NCI-H460 (cell line): ENCODE measurements at places on chromosomes 5 and 9.

DNA sequence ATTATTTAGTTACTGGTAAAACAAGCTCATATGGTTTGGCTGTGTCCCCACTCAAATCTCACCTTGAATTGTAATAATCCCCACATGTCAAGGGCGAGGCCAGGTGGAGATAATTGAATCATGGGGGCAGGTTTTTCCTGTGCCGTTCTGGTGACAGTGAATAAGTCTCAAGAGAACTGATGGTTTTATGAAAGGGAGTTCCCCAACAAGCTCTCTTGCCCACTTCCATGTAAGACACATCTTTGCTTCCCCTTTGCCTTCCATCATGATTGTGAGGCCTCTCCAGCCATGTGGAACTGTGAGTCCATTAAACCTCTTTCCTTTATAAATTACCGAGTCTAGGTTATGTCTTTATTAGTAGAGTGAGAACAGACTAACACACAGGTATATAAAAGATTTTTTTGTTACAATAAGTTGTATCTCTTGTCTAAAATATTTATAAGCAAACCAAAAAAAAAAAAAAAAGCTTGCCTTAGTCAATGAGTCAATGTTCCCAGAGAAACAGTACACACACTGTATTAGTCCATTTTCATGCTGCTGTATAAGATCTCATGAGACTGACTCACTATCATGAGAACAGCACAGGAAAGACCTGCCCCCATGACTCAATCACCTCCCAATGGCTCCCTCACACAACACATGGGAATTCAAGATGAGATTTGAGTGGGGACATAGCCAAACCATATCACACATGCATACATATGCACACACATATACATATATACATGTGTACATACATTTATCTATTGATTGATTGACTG, 138.3 kb downstream of the BASP1 start:
- DNase-seq: no peak

DNA sequence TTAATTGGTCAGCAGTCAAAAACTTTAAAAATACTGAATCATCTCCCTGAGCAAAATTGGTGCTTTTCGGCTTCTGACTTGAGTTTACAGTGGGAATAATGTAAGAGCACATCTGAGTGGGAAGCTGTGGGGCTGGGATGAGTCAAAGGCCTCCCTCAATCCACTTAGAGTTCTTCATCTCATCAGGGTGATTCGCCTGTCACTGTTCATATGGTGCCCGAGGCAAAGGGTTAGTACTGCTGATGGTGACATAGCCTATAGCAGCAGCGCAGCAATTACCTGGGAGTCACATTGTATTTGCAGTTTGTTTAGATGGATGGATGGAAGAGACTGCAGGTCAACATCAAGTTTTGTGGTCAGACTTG, 113.8 kb upstream of the ZNF608 start:
- DNase-seq: no peak

- no peak for DNase-seq
These were observed 17.4 kb downstream of the ELOVL7 start for GRCh38 chr5:60826653-60827052.

GRCh38 chr9:37251452-37251851, 131.1 kb downstream of the ZCCHC7 start:
- DNase-seq: no peak

- peak; percentile 70 for DNase-seq
These were observed 91.4 kb downstream of the LMX1B start for GRCh38 chr9:126704892-126705766.

DNA sequence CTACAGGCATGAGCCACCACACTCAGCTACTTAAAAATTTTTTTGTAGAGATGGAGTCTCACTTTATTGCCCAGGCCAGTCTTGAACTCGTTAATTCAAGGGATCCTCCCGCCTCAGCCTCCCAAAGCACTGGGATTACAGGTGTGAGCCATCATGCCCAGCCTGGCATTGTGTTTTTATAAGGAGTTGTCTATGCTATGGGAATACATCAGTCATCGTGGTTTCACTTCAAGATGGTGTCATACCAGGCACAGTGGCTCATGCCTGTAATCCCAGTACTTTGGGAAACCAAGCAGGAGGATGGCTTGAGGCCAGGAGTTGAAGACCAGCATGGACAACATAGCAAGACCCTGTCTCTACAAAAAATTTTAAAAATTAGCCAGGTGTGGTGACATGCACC, 49.7 kb downstream of the CYSTM1 start:
- no peak for DNase-seq

- DNase-seq: no peak
These were observed 39.6 kb downstream of the PDCD1LG2 start for GRCh38 chr9:5549658-5550650.

DNA sequence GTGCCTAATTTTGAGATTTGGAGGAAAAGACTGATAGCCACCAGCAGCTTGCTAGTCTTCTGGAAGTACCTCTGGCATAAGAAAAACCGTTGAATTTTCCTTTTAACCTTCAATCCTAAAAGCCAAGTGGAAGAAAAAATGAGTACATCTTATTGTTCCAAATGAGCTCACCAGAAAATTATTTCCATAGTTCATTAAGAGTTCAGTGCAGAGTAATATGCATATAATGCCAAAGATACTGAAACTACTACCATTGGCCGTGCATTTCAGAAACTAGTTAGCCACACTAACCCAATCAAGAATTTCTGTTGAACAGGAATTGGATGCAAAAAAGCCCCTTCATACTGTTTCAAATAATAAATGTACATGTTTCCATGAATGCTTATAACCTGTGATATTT, 607.9 kb downstream of the KCTD16 start:
- DNase-seq: no peak

GRCh38 chr5:3858524-3858923, 262.9 kb downstream of the IRX1 start:
- DNase-seq: no peak

GRCh38 chr5:77168879-77169244, 41.6 kb upstream of the PDE8B start:
- DNase-seq: peak; percentile 63

- DNase-seq: no peak
These were observed 5.0 kb upstream of the GFPT2 start for GRCh38 chr5:180358179-180358578.

- DNase-seq: no peak
These were observed 28.8 kb upstream of the DMAC1 start for GRCh38 chr9:7828334-7828733.

GRCh38 chr5:156991714-156992113, 28.7 kb upstream of the TIMD4 start:
- DNase-seq: no peak

- no peak for DNase-seq
These were observed 143.4 kb upstream of the APC start for GRCh38 chr5:112594095-112594850.

DNA sequence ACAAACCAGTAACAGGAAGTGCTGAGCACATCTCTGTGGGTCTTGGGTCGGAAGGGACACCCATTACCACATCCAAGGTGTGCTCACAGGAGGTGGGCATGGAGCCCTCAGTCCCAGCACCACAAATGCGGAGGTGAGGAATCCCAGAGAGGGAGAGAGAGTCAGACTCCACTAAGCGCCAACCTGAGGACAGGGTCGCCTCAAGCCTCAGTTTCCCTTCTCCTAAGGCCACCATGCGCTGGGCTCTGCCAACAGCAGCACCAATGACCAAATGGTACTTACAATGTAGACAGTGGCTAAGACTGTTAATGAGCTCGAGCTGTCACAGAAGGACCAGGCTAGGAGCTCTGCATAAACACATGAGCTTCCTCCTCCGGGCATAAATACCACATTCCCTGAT, 43.1 kb downstream of the BICD2 start:
- no peak for DNase-seq

DNA sequence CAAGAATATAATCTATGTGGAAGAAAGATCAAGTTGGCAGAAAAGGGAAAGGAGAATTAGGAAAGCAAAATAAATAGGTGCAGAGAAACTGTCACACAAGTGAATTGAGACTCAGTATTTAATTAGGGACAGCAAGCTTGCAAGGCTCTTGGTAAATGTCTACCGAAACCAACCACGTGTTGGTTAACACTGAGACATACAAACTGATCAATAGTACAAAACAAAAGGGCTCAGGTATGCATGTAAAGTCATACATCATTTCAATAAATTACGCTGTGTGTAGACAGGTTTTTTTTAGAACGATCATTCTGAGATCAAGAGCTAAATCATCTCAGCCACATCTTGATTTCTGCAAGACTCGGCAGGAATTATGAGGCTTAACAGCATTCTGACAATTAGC, 225.4 kb downstream of the EBF1 start:
- no peak for DNase-seq

DNA sequence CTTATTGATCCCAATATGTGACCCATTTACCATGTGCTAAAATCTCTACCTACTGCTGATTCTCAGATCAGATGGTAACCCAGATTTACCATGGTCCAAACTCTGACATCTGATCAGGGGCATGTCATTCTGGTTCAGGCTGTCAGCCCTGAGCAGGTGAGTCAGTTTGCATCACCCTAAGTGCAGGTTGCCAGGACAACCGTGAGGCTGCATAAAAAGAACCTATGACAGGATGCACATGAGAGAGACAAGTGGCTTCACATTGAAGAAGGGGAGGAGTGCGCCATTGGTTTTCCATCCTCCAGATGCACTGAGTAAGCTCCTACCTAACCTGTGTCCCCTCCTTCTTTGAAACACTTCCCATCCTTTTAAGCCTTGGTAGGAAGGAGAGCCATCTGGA, 801 bp upstream of the PRSS3 start:
- no peak for DNase-seq

DNA sequence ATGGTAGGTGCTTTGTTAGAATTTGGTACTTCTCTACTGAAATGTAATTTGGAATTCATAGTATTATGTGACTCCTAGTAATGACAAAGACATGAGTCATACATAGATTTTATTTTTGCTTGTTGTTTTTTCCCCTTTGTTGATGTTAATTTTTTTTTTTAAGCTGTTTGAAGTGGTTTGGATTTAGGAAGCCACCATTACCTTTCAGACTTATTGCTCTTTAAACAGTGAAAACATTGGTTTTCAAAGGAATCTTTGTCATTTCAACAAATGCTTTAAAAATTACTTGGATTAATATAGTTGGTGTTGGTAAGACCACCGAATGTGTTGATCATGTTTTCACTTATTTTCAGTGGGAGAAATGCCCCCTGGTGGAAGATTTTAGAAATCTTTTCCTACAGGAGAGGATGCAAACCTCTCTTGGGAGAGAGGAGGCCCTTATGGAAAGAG, 170.1 kb upstream of the PITX1 start:
- no peak for DNase-seq

- DNase-seq: no peak
These were observed 18.6 kb downstream of the SEC16A start for GRCh38 chr9:136464241-136464640.

GRCh38 chr5:71939452-71940230, 167.6 kb upstream of the MAP1B start:
- no peak for DNase-seq

DNA sequence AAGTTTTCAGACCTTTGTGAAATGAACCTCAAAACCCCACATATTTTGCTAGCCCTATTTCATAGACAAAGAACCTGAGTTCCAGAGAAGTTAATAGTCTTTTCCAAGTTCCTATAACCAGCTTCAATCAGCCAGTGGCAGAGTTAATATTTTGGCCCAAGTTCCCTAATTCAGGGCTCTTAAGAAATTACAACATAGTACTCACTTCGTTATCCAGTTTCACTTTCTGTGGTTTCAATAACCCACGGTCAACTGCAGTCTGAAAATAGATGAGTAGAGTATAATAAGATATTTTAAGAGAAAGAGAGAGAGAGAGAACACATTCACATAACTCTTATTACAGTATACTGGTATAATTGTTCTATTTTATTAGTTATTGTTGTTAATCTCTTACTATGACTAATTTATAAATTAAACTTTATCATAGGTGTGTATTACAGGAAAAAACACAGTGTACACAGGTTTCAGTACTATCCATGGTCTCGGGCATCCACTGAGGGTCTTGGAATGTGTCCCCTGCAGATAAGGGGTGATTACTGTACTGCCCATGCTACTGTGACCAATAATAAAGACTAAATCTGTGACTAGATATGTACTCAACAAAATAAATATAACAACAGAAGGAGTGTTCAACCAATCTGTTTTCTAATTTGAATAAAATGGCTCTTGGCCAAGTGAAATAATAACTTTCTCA, 9.3 kb upstream of the MYOT start:
- DNase-seq: no peak

- no peak for DNase-seq
These were observed 122.9 kb downstream of the DMAC1 start for GRCh38 chr9:7676609-7677156.

GRCh38 chr5:98794414-98795080, 21.1 kb downstream of the RGMB start:
- no peak for DNase-seq

GRCh38 chr9:113876993-113877368, 872 bp downstream of the ZNF618 start:
- no peak for DNase-seq

DNA sequence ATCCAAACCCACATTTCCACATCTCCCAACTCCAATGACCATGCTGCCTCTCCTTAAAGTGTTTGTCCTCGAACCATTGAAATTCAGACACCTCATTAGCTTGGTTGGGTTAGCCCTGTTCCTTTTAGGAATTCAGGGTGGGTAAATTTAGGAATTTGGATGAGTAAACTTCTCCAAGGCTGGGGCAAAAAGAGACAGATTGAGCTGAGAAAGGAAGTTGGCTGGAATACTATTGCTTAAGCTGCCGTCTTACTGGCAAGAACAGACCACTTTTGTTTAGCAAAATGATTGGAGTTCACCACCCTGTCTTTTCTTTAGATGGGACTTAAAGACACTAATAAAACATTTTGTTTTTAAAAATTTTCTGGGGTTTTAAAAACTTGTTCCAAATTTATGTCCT, 143.6 kb upstream of the GDNF start:
- DNase-seq: no peak

- DNase-seq: no peak
These were observed 79.3 kb downstream of the RXRA start for GRCh38 chr9:134405527-134405926.

DNA sequence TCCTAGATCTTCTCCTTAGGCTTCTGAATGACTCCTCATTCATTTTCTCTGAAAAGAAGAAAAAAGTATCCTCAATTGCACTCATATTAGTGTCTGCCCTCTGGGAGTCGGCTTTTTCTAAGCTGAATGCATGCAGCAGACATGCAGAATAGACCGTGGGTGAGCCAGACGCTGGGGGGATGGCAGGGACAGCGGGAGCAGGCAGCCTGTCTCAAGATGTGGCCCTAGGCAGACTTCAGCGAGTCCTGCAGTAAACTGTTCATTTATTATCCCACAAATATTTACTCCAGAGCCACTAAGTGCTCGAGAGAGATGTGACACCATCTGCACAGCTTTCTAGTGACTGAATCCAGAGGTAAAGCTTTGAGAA, 164.9 kb upstream of the RAI14 start:
- no peak for DNase-seq

GRCh38 chr5:137665678-137666460, 70.0 kb downstream of the KLHL3 start:
- DNase-seq: no peak

DNA sequence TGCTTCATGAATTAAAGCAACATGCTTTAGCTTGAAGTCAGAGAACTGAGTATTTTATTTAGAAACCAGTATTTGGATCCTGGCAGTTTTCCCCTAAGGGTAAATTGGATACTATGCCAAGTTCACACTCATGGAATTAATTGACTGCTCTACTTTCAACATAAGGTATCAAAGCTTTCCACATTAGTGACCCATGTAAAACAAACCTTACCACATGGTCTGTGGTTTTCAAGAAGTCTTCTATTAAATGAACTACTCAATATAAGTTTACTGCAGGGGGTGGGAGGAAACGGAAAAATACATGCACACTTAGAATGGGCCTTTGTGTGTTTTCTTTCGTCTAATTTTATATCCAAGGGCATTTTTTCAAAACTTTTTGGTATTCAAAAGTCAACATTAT, 232.0 kb upstream of the FBXL7 start:
- DNase-seq: no peak

GRCh38 chr5:44774279-44774880, 34.4 kb upstream of the MRPS30 start:
- peak; percentile 50 for DNase-seq
